Neural crest cell (in vitro differentiated cells): ENCODE measurements at places on chromosomes 12 and 14.

DNA sequence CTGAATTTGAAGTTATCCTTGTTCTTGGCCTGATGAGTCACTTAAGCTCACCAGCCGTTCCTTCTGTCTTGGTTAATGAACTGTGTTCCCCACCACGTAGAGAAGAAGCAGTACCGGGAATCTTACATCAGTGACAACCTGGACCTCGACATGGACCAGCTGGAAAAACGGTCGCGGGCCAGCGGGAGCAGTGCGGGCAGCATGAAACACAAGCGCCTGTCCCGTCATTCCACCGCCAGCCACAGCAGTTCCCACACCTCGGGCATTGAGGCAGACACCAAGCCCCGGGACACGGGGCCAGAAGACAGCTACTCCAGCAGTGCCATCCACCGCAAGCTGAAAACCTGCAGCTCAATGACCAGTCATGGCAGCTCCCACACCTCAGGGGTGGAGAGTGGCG lies 68.2 kb downstream of the FRMD6 start:
- no peak for DNase-seq

- no peak for DNase-seq
Observed at GRCh38 chr14:49946320-49947141, 53.6 kb downstream of the ARF6 start.

- no peak for DNase-seq
Observed at GRCh38 chr12:78324234-78324633, 493.5 kb downstream of the NAV3 start.

- DNase-seq: no peak
Observed at GRCh38 chr12:122471324-122472226, 29.2 kb downstream of the ZCCHC8 start.

- no peak for DNase-seq
Observed at GRCh38 chr12:63302941-63303536, 152.0 kb upstream of the AVPR1A start.

DNA sequence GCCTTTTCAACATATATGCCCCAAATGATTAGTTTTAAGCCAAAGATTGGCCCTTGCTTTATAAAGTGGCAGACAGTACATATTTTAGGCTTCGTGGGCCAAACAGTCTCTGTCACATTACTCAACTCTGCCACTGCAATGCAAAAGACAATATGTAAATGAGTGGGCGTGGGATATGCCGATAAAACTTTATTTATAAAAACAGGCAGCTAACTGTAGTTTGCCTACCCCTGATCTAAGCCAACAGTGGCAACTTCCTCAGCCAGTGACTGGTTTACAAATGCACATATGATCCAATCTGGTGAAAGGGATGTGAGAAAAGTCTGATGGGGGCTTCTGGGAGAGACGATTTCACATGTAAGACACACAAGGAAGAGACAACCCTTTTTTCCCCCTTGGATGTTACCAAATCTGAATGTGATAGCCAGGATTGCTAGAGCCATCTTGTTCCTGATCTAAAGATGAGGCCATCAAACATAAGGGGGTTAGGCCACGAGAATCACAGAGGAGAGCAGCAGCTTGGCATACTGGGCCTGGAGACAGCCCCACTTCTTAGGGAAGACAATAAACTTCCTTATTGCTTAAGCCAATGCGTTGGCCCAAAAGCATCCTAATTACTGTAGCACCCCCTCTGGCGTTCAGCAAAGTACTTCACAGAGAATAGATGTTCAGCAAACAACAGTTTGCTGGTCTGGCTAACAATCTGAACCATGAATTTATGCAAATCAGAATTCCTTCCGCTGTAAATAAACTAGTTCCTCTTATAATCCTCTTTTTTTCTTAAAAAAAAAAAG lies 75.2 kb upstream of the TMCC3 start:
- DNase-seq: no peak

DNA sequence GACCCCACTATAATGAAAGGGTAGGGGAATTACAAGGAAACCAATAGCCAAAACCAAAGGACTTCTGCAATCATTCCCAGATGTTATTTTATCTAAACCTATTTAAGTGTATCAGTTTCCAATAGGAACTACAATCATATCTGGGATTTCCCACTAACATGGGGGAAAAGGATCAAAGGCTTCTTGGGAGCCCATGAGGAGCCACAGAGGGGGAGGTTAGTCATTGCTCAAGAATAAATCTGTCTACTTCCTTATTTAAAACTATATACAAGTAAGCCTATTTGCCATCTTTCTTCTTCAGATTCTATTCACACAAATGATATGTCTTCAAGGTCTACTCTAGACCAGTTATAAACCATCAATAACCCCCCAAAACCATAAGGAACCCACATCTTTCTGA lies 33.1 kb downstream of the FGD6 start:
- DNase-seq: no peak

- DNase-seq: no peak
Observed at GRCh38 chr12:78316136-78316535, 485.4 kb downstream of the NAV3 start.

- DNase-seq: no peak
Observed at GRCh38 chr12:80321653-80322052, 122.4 kb upstream of the PTPRQ start.

DNA sequence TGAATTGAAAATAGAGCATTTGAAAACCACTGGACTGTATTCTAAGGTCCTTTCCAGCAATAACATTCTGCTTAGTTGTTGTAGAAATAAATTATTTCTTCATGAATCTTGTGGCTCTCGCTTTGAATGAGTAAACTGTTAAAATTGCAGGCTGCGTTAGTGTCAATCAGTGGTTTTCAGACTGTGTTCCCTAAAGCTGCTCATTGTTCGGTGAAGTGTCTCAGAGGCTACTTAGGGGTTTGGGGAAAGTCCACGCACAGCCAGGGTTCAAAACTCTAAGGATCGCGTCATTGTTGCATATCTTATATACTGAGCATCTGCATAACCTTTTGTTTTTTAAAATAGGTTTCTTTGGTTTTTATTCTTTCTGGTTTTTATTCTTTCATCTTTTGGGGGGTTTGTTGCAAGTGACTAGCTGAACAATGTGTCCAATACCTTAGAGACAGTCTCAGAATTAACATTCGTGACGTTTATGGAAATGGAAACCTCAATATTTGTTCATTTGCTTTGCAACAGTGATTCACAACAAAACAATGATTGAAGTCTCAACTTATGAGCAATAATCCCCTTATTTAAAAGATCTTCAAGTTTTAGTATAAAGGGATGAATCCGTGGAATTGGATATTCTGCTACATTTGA lies 108.1 kb downstream of the TTLL5 start:
- no peak for DNase-seq

GRCh38 chr14:69289811-69290520 lies 30.0 kb downstream of the GALNT16 start:
- DNase-seq: no peak

DNA sequence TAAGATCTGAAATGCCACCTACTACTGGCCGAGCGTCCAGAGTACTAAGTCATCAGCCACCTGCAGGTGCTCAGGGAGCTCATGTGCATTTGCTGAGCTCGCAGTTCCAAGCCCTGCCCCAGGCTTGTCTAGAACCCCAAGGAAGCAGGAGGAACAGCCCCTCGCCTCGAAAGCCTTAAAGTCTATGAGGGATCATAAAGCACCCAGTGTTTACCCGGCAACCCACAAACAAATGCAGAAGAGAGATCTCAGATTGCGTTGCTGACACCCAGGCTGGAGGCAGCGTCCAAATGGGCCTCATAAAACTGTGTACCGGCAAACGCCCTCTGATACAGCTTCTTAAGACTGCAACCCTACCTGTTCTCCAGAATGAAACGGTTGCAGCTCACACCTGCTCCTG lies 6.8 kb downstream of the KDM2B start:
- DNase-seq: no peak

GRCh38 chr14:51806026-51807023 lies 54.1 kb upstream of the GNG2 start:
- no peak for DNase-seq

DNA sequence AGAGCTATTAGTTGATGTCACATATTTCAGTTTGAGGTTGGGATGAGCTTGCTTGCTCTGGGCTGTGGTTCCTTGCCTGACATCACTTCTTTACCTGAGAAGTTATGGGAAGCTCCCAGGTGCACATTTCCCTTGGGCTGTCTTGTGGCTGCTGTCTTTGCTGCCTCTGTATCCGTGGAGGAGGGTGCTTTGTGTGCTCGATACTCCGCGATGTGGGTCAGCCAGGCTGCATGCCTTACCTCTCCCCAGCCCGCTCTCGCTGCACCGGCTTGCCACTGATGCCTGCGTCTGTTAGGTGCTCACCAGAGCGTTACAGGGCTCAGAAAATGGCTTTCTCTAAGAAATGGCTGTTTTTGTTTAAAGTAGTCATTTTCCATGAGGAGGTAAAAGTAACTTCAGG lies 19.6 kb downstream of the PELI2 start:
- no peak for DNase-seq

GRCh38 chr12:3047961-3048360 lies 29.2 kb upstream of the TSPAN9 start:
- no peak for DNase-seq

DNA sequence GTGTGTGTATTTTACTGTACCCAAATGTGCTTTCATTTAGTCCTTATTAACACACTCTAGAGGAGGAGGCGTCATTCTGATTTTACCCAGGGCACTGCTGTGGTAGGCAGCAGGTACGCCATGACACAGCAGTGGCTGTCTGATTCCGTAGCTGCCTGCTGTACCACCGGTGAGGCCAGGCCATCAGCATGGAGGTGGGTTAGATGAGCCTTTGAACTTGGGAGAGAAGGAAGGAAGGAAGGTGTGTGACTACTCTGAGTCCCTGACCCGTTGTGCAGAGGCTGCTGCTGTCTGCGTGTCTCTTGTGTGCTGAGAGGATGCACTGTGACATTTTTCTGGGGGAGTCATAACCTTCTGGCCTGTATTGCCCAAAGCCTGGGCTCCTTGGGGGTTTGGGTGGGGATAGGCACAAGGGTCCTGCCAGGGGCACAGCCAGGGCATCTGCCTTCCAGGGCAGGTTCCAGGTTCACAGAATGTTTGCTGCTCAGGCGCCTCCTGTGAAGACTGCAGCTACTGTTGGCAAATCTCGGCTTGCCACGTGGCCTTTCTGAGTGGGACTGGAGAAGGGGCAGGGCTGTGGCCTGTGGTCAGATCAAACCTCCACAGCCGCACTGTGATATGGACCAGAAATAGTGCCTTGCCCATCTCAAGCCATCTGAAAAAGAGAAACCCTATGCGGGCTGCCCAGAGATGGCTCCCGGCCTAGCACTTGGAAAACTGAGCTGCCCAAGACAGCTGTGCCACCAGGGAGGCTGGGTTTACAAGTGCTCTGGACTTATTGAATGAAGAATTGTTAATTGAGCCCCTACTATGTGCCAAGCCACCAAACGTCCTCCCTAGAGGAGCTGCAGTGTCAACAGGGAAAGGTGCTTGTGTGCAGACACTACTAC lies 47.1 kb downstream of the MLXIP start:
- DNase-seq: no peak

DNA sequence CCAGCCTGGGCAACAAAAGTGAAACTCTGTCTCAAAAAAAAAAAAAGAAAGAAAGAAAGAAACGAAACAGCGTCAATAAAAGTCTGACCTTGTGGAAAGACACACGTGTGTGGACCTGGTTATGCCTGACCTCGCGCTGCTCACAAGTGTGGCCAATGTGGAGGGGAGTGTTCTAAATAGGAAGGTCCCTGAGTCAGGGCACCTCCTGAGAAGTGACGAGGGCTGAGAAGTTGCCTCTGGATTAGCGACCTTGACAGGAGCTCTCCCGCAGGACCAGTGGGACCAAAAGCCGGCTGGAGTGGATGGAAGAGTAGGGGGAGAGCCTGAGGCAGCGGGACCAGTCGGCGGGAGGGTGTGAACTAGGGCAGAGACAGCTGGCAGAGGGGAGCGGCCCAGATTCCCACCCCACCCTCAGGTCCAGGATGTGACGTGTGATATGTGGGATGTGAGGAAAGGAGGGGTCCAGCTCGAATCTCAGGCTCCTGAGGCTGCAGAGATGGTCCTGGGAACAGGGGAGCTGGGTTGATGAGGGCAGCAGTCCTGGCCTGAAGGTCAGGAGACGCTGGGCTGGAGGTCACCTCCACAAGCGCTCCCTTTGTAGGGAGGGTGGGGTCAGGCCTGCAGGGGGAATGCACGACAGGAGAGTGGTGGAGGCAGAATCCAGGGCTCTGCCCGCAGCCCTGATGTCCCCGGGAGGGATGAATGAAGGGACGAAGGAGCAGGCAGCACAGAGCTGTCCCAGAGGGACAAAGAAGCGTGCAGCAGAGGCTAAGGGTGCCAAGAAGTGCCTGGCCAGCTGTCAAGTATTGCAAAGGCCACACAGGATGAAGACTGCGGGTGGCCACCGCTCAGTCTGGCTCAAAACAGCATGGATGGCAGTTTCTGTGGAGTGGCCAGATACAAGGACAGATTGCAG lies 24.8 kb upstream of the GPR68 start:
- DNase-seq: no peak

- DNase-seq: no peak
Observed at GRCh38 chr14:100386121-100386520, 63.0 kb downstream of the SLC25A47 start.
